ENCODE measurements at places on chromosomes 2 and 18. TPM values are rescaled to one million over a fixed set of nuclear protein-coding genes. Genes with fewer than 3 reads are reported as not detected.

HOXD10 gene
- 9.3 TPM for total RNA-seq

PLCD4 gene
- total RNA-seq = 0.39 TPM

RBKS gene
- total RNA-seq = 4.9 TPM

TMEM178A gene
- 3.9 TPM for total RNA-seq

MOCOS gene
- total RNA-seq = 3.2 TPM

CFAP53 gene
- 0.15 TPM for total RNA-seq

LINC00305 gene
- not detected for total RNA-seq

ZNF892 gene
- total RNA-seq = 2.7 TPM

FHOD3 gene
- 13.1 TPM for total RNA-seq

CYP1B1 gene
- 8.3 TPM for total RNA-seq

NPHP1 gene
- total RNA-seq = 6.5 TPM

OTOS gene
- not detected for total RNA-seq

TMEM163 gene
- not detected for total RNA-seq

UGT1A4 gene
- total RNA-seq = not detected

FOXD4L1 gene
- total RNA-seq = 0.07 TPM

ACMSD gene
- not detected for total RNA-seq

KHK gene
- total RNA-seq = 0.37 TPM

GAD1 gene
- 3.0 TPM for total RNA-seq

ALMS1 gene
- 15.0 TPM for total RNA-seq

CACNB4 gene
- total RNA-seq = 0.12 TPM

TAF4B gene
- 4.0 TPM for total RNA-seq

GPR45 gene
- not detected for total RNA-seq

PAIP2B gene
- 0.81 TPM for total RNA-seq

IL1F10 gene
- total RNA-seq = not detected

GPR17 gene
- total RNA-seq = not detected

SERPINB12 gene
- not detected for total RNA-seq

MC4R gene
- not detected for total RNA-seq

CDH2 gene
- total RNA-seq = 104 TPM

ABCG8 gene
- total RNA-seq = not detected

COBLL1 gene
- 12.5 TPM for total RNA-seq

STAMBP gene
- 64.5 TPM for total RNA-seq

M1AP gene
- total RNA-seq = not detected

METAP1D gene
- 7.8 TPM for total RNA-seq

COL5A2 gene
- 131 TPM for total RNA-seq

LTBP1 gene
- 9.2 TPM for total RNA-seq

SULT1C4 gene
- not detected for total RNA-seq

POTEE gene
- total RNA-seq = 0.05 TPM

TRIM43B gene
- total RNA-seq = not detected

GPBAR1 gene
- total RNA-seq = 0.37 TPM
